ENCODE measurements at places on chromosomes 3 and 15.

- DNase-seq: no peak
Observed at GRCh38 chr15:73840771-73841170, 32.6 kb upstream of the TBC1D21 start.

DNA sequence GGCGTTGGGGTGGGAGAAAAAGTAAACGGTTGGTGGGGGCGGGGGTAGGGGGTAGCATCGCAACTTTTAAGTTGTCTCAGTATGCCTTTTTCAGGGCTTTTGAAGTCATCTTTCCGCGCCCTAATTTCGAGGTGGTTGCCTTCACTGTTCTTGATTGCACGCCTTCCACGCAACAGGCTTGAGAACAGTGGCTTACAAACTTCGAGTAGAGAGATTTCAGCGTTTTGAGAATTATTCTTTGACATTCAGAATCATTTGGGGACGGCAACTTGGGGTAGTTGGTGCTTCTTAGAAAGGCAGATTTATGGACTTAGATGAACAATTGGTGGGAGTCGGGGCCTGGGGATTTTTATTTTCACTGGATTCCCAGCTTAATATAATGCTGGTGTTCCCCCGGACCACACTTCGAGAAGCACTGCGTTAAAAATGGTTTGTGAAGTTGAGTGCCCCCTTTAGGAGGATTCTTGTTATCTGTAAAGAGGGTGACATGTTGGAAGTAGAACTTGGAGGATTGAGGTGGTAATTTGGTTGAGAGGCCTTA is 880 bp downstream of the PPP4R2 start:
- no peak for DNase-seq

DNA sequence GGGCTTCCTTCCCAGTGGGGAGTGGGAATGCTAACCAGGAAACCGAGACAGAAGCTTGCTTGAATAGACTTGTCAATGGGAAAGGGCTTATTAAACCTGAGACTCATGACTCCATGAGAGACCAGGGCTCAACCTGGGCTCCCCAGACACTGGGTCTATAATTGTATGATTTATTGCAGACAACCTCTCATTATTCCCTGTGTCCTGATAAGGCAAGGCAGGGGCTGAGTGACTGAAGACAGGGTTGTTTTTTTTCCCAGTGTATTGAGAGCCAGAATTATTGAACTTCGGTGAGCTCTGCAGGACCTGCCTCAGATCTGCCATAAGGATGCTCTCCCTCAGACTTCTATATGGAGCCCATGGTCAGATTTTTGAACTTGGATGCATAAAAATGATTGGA is 79.5 kb upstream of the KLHL25 start:
- no peak for DNase-seq

DNA sequence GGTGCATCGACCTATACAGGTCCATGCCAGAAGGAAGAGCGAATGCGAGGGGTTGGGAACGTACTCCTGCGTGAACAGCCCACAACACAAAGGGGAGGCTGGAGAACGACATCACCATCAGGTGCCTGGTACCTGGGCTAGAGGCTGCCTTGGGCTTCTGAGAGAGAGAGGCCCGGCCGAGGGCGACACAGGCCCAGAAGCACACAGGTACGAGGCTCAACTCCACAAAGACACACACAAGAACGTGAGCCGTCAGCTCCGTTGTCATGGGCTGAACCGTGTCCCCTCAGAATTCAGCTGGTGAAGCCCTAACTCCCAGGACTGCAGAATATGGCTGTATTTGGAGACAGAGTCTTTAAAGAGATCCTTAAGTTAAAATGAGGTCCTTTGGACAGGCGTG is 134.3 kb downstream of the ATP10A start:
- no peak for DNase-seq

DNA sequence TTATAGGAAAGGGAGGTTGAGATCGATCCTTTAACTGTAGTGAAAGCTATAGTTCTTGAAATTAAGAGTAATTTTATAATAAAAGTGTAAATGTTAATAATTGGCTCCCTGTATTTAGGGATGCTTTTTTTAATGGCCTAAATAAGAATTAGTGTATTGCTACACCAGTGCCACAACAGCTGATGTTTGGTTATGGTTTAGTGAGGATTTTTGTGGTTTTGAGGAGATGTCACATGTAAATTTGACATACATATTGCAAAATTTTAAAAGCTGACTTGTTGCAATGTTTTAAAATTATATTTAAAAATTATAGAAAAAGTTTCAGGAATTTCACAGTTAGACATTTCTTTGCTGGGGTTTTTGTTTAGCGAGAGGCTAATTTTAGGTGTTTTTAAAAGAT is 3.9 kb downstream of the TSC22D2 start:
- no peak for DNase-seq

GRCh38 chr15:99635794-99636193 is 70.0 kb downstream of the MEF2A start:
- DNase-seq: no peak

Measured in posterior vena cava (tissue), 2 donors.